ENCODE measurements at places on chromosomes 4 and X.

DNA sequence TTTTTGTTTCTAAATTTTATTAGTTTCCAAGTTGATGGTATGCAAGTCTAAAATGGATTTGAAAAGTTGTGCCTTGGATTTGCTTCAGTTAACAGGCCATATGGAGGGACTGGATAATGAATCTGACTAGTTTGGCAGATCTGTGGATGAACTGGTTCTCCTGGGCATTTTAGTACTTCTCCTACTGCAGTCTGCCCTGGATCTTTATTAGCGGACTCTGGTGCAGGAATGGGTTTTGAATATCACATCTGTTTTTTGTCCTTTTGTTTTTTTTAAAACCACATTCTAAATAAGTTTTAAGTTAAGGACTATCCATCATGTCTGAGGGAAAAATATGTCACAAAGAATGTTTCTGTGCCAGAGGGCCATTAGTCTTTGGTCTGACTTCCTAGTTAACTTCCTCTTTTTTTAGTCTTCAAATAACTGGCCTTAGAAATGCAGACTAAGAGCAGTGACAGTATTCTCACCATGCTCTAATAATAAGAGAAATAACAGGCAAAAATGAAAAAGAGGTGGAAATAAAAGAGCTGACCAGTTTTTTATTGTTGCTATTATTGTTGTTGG, 13.9 kb upstream of the DCK start:
- no peak for DNase-seq

- no peak for DNase-seq
Measured at GRCh38 chr4:24867766-24868296, 45.0 kb downstream of the CCDC149 start.

DNA sequence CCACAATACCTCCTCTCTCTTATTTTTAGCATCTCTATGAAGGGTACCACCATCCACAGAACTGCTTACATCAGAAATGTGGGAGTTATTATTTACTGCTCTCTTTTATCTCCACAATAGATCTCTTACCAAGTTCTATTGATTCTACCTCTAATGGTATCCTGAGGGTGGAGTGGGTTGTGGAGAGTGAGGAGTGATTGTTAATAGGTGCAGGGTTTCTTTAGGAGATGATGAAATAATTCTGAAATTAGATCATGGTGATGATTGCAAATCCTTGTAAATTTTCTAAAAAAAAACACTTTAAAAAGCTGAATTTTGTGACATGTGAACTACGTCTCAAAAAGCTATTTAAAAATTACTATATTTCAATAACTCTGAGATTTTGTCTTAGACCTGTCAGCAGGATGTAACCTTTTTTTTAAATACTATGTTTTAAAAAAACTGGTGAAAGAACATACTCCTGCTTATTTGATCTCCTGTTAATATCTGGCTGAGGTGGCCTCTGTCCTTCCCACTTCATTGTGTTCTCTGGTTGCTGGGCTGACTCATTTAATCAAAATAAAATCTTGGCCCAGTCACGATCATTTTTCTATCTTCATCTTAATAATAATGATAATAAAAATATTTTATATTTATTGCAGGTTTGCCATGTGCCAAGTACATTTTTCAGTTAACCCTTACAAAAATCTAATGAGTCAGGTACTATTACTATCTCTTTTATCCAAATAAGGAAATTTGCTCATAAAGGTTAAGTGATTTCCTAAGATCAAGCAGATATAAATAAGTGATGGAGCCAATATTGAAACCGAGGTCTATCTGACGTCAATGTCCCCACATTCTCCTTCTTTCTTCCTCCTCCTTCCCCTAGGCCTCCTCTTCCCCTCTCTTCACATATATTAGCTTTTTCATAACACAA, 73.5 kb downstream of the GLUD2 start:
- no peak for DNase-seq

DNA sequence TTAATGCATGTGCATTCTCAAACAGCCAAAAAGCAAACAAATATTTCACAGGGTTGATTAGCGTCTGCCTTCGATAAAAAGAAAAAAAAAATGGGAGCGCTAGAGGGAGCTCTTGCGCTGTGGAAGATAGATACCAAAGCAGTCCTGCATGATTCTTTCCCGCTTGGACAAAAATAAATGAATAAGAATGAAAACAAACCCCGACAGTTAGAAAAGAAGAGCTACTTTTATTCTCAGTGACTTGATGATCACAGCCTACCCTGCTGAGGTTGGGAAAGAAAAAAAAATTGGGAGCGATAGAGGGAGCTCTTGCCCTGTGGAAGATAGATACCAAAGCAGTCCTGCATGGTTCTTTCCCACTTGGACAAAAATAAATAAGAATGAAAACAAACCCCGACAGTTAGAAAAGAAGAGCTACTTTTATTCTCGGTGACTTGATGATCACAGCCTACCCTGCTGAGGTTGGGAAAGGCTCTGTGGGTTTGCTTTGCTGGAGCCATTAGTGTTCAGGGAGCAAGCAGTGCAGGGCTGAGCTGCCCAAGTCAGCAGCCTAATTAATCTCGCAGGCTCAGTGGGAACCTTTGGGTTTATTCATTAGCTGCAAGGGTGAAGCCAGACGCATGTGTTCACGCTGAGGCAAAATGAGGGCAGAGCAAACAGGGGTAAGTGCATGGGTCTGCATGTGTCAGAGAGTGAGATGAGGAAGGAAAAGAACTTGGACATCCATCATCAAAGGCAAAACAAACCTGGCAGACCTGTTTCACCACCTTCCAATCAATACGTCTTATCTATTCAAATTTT, 249.3 kb upstream of the PRKX start:
- peak; percentile 33 for DNase-seq

DNA sequence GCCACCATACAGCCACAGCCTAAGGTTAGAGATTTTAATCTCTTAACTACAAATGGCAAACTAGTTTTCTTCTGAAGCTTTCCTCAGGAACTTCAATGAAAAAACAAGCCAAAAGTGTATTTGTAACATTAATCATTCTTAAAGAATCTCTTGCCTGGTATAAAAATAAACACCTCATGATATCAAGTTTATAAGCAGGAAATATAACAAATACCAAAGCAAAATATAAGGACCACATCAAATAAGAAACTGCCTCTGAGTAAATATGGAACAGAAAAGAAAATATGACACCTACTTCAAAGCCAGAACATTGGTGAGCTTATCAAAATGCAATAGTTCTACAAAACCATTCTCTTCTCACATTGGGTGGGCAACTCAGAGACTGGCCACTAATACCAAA, 89.9 kb downstream of the GPC4 start:
- peak; percentile 20 for DNase-seq

DNA sequence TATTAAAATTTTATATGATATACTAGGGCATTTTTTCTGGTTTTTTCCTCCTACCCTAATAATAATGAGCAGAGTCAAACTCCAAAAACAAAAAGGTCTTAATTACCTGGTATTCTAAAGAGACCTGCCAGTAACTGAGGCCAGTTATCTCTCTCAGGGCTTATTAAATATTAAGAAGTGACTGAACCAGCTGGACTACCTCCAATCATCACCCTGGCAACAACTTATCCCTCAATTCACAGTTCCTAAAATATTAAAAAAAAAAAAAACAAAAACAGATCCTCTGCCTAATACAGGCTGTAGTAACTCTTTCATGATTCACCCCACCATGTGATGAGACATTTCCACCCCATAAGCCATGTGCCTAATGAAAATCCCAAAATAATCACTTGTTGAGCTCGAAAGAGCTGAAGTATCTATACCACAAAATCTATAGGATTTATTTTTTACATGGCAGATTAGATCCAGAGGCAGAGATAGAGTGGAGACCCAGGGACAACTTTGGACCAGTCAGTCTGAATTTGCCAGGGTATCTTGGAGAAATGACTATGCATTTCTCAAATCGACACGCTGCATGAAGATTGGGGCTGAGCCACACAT, 698.0 kb downstream of the FAT4 start:
- DNase-seq = no peak

- no peak for DNase-seq
Measured at GRCh38 chr4:64899563-64899962, 490.3 kb upstream of the TECRL start.

- no peak for DNase-seq
Measured at GRCh38 chr4:104896660-104897645, 249.7 kb upstream of the TET2 start.

DNA sequence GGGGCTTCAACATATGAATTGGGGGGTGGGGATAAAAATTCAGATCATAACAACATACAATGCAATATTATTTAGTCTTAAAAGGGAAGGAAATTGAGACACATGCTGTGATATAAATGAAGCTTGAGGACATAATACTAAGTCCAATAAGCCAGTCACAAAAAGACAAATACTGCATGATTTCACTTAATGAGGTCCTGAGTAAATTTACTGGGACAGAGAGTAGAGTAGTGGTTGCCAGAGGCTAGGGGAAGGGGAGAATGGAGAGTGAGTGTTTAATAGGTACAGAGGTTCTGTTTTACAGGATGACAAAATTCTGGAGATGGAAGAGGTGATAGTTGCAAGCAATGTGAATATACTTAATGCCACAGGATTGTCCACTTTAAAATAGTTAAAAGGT, 89.2 kb upstream of the RAPGEF2 start:
- no peak for DNase-seq

DNA sequence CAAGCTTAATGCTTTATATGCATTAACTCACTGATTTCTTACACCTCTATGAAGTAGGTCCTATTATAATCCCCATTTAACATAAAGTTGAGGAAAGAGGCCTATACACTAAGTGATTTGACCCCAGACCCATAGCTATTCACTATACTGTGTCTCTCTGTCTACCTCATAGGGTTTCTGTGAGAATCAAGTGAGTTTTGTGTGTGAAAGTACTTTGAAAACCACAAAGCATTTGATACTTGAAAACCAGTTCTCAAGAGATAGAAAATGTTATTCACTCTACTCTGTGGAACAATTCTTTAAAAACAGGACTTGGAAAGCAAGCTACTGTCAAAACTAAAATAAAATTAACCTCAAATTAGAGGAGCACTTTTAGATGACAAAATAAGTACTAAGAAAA, 35.0 kb downstream of the SHROOM3 start:
- no peak for DNase-seq

DNA sequence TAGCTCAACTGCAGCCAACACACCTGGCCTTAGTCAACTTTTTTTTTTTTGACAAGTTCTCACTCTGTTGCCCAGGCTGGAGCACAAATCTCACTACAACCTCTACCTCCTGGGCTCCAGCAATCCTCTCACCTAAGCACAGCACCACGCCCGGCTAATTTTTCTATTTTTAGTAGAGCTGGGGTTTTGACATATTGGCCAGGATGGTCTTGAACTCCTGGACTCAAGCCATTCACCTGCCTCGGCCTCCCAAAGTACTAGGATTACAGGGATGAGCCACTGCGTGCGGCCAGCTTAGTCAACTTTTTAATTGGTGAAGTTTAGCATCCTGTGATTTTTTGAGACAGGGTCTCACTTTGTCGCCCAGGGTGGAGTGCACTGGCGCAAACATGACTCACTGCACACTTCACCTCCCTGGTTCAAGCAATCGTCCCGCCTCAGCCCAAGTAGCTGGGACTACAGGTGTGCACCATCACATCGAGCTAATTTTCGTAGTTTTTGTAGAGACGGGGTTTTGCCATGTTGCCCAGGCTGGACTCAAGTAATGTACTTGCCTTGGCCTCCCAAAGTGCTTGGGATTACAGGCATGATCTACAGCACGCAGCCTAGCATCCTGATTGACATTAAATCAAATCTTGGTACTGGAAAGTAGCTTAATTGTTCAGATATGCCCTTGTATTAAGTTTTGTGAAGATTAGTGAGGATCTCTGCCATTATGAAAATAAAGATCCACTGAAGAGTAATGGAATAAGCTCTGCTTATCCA, 8.3 kb downstream of the HNRNPDL start:
- DNase-seq = no peak

DNA sequence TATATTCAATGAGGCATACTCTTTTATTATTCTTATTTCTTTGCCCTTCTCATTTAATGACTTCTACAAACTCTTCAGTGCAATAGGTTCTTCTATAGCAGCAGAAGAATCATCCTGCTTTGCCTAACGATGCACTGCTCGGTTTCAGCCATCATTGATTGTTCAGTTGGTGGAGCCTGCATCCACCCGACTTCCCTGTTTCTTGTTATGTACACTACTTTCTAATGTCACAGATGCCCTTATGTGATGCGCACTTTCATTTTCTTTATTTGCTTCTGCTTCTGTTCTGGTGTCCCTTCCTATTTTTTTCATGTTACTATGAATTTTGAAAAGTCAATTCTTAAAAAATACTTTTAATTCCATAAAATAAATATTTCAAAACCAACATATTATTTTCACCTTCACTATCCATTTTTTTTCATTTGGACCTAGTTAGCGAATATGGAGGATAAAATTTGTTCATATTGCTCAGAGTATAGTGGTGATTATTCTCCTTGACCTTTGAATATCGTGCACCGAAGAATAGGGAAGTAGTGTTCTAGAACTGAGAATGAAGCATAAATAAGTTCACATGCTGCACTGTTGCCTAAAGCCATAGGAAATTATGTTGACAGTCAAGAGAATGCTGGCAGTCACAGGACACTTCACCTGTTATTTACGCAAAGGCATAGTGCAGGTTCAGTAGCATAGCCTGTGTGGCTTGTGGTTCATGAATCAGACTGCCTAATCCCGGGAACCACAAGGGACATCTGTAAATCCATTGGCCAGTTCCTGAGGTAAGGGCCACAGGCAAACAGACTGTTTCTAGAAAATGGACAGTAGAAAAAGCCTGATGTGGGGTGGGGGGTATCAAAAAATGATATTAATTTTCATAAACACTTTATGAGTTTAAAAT, 21.3 kb upstream of the SFRP2 start:
- DNase-seq = peak; percentile 77

GRCh38 chr4:151652841-151653547, 107.8 kb downstream of the GATB start:
- no peak for DNase-seq

GRCh38 chr4:54447304-54447703, 210.5 kb upstream of the KIT start:
- DNase-seq = no peak

GRCh38 chr4:160117686-160118085, 1014.8 kb downstream of the RAPGEF2 start:
- DNase-seq = no peak

- DNase-seq = peak; percentile 76
Measured at GRCh38 chr4:55183926-55184599, 58.7 kb upstream of the KDR start.

GRCh38 chr4:7422151-7422897, 12.4 kb downstream of the PSAPL1 start:
- DNase-seq = no peak

GRCh38 chr4:52950226-52950625, 88.1 kb downstream of the RASL11B start:
- no peak for DNase-seq

DNA sequence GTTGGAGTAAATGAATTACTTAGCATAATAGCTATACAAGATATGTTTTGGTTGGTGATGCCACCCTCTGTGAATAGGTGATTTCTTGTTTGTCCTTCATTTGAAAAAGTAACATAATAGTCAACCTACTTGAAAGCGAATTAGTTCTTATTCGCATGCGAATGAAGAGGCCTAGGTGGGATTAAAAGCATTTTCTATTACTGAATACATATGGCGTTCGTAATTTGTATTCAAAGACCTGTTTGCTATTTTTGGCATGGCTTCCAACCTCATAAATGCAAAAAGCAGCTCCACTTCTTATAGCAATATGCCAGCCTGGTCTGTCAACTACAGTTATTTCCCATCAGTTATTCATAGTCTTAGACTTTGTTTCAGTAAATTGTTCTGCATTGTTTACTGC, 261.3 kb downstream of the TENM3 start:
- DNase-seq = no peak
